CD14-positive monocyte (primary cell): ENCODE measurements at places on chromosomes 7 and 10. TPM values are rescaled to one million over a fixed set of nuclear protein-coding genes. Genes with fewer than 3 reads are reported as not detected.
A peak's percentile ranks its signal among the peaks of the same experiment; 100 is the strongest.

DNA sequence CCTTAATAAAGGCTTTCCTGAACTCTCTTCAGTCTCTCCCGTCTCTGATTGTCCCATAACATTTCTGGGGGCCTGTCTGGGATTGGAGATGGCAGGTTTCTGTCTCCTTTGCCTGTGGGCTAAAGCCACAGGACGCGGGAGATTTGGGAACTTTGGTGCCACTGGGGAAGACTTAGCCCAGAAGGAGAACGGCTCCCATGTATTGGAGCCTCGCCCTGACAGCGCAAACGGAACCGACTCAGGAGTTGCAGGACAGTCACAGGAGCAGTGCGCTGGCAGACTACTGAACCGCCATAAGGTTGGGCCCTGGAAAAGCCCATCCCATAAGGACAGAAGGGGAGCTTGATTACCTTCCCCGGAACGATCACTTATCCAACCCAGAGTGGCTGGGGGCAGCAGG lies 7.1 kb upstream of the ZNF33B start:
- H3K27ac ChIP-seq = no peak overlapping the region
- no peak overlapping the region for H3K4me3 ChIP-seq
- no peaks in the 10 kb centered on the region for H3K36me3 ChIP-seq

DNA sequence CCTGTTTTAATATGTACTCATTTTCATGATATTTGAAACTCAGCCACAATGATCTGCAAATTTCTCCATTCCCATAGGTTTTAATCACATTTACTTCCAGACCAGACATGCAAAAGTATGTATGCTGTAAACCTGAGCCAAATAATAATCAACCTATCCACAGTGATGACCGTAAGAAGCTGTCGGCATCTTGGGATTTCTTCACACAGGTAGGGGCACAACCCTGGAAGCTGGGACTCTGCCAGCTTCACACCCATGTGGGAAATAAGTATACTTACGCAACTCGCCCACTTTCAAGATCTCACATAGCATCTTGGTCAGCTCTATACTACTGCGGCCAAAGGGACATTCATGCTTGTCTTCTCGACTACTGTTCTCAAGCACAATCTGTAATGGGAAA lies 352.3 kb downstream of the ELMO1 start:
- no peak overlapping the region for H3K4me3 ChIP-seq
- H3K36me3 ChIP-seq = peaks cover 23% of the 10 kb centered on the region
- H3K27ac ChIP-seq = no peak overlapping the region
- H3K4me1 ChIP-seq = peaks cover 26% of the 10 kb centered on the region
- DNase-seq = no peak

DNA sequence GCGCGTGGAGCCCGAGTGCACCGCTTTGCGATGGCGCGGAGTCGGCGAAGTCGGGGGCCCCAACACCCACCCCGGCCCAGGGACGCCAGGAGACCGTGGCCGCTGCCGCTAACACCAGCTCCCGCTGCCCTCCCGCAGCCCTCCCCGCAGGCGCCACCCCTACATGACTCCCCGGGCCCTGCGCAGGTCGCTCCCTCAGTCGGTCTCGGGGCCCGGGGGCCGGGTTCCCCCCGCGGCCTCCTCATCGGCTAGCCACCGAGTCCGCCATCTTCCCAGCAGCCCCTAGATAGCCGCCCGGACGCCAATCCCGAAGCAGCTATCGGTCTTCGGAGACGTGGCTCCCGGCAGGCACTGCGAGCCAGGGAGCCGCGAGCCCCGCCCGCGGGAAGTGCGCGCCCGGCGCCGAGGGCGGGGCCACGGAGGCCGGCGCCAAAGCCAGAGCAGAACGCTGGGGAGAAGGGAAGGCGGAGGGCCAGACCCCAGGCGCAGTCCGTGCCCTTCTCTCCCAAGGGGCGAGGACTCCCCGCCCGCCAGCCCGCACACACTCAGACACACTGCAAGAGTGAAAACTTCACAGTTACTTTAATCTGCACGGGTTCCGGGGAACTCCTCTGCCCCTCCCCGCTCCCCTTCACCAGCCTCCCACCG lies at the start of gene FASTK:
Gene FASTK, minus strand, starts transcription at position 288 of the 648 bp plus-strand sequence. Its CDS starts 43 bp downstream, at position 245.
- peaks cover 24% of the 10 kb centered on the region for H3K36me3 ChIP-seq
- no peaks in the 10 kb centered on the region for H3K27me3 ChIP-seq
- H3K4me1 ChIP-seq = peaks cover 41% of the 10 kb centered on the region
- peak within 1 kb of the TSS; percentile 89 for H3K4me3 ChIP-seq

SH3PXD2A gene
- 0.42 and 0.76 TPM in 2 replicates for polyA plus RNA-seq

AUTS2 gene
- polyA plus RNA-seq = 0.08 TPM

HOXA11 gene
- not detected for polyA plus RNA-seq
